Neural progenitor cell (in vitro differentiated cells): ENCODE measurements at places on chromosomes 3 and 15. TPM values are rescaled to one million over a fixed set of nuclear protein-coding genes. Genes with fewer than 3 reads are reported as not detected.

DNA sequence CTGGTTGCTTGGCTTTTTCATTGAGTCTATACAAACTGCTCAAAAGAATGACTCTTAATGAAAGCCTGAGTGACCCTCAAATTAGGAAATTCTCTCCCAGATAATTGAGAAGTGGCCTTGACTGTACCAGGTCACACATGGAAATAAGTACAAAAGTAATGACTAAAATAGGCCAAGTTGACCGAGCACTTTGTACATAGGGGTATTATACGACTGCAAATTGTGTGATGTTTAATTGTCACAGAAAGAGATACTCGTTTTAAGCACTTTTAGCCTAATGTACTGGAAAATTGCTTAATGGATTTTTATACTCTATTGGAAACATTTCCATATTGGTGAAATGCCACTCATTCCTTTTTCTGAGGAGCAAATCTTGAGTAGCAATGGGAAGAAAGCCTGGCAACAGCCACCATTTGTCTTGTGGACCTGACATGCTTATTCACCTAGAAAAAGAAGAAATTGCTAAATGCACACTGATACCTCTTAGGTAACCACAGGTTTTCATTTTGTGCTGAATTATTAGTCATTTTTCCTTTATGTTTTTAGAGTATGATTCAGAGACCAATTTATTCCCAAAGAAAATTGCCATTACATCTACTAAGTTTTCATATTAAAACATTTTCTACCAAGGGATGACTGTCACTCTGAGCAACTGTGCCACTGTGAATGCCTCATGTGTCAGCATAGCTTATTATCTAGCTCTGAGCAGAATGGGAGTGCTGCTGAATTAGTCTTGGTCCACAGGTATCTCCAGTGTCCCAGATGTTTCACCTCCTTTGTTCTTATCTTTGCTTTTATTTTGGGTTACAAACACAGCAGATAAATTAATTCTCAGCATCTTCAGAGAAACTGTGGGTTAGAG is 8.9 kb upstream of the PXK start:
- DNase-seq: no peak
- no peaks in the 10 kb centered on the region for H3K36me3 ChIP-seq
- no peaks in the 10 kb centered on the region for H3K27me3 ChIP-seq
- peaks cover 11% of the 10 kb centered on the region for H3K4me1 ChIP-seq
- no peak overlapping the region for H3K27ac ChIP-seq
- no peak overlapping the region for H3K4me3 ChIP-seq

SLITRK3 gene
- 0.79 and 1.1 TPM in 2 replicates for total RNA-seq

LRRN1 gene
- 57.9 and 68.8 TPM in 2 replicates for total RNA-seq

SAXO2 gene
- total RNA-seq: 0.06 and 1.4 TPM in 2 replicates
